ENCODE measurements at places on chromosomes 13 and 19.

GRCh38 chr13:22168437-22169190 is 497.7 kb downstream of the FGF9 start:
- no peak for DNase-seq

DNA sequence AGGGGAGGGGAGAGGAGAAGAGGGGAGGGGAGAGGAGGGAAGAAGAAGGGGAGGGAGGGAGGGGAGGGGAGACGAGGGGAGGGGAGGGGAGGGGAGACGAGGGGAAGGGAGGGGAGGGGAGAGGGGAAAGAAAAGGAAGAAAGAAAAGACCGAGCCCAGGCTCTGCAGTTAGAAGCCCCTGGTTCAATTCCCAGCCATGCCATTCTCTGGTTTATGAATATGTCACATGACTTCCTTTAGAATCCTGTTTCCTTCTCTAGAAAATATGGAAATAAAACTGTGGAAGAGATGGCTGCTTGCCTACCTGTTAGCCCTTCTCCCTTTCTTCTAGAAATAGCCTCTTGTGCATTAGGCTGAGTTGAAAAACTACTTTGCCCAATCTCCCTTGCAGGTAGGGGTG is 14.3 kb downstream of the TNNT1 start:
- DNase-seq = no peak

DNA sequence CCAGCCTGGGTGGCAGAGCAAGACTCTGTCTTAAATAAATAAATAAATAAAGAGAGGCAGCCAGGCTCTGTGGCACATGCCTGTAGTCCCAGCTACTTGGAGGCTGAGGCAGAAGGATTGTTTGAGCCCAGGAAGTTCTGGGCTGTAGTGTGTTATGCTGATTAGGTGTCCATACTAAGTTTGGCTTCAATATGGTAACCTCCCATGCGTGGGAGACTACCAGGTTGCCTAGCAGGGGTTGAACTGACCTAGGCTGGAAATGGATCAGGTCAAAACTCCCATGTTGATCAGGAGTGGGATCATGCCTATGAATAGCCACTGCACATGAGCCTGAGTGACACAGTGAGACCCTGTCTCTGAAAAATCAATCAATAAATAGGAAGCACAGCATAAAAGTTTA is 4.0 kb upstream of the SNRNP70 start:
- DNase-seq = no peak

- no peak for DNase-seq
Observed at GRCh38 chr13:62583466-62583865, 1167.8 kb upstream of the PCDH20 start.

GRCh38 chr13:49450105-49450819 is 6.2 kb downstream of the SETDB2 start:
- no peak for DNase-seq

Data from activated CD4-positive, alpha-beta memory T cell treated with anti-CD3 and anti-CD28 coated beads, Interleukin-2, amount 10 ng/mL, durations not matched to agents 7 days and 5 days (primary cell).